Peyer's patch (tissue), 4 donors: ENCODE measurements at places on chromosomes 11 and 22. TPM values are rescaled to one million over a fixed set of nuclear protein-coding genes. Genes with fewer than 3 reads are reported as not detected.

GRCh38 chr11:469684-470560 is 19.8 kb downstream of the PTDSS2 start:
- no peak for DNase-seq

DNA sequence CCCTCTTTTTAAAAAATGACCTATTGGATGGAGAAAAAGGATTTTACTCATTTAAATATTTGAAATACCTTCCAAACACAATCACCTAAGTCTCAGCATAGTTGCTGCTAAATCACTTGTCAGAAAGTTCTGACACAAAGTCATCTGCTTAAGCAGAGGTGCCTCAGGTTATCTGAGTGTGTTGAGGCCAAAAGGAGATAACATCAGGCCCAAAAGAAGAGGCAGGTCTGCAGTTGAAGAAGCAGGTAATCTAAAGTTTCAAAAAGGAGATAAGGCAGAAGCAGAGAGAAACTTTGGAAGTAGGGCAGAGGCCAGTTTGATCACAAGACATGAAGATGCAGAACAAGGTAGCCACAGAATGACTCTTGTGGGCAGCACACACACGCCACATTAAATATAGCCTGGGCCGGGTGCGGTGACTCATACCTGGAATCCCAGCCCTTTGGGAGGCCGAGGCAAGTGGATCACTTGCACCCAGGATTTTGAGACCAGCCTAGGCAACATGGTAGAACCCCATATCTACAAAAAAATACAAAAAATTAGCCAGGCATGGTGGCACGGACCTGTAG is 175.7 kb upstream of the API5 start:
- no peak for DNase-seq

GRCh38 chr22:29635734-29636357 is 32.4 kb downstream of the NF2 start:
- DNase-seq = no peak

GRCh38 chr11:68844801-68845200 is 3.1 kb upstream of the CPT1A start:
- no peak for DNase-seq

DNA sequence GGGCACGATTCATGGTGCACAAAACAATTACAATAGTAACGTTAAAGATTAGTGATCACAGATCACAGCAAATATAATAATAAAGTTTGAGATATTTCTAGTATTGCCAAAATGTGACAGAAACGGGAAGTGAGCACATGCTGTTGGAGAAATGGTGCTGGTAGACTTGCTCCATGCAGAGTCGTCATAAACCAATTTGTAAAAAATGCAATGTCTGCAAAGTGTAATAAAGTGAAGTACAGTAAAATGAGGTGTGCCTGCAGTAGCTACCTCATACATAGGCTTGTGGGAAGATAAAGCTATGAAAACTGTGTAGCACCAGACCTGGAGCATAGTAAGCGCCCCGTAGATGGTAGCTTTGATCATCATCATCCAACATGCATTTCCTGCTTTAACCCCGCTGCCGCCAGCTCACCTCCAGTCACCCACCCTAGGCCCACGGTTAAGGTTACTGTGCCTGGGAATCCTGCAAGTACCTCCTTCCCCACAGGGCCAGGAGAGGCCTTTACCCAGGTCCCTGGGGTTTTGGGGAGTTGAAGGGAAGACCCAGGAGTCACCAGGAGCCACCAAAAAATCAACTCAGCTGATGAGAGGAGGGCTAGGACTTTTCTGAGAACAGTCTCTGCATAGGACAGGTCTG is 59.2 kb downstream of the MYO7A start:
- DNase-seq = no peak

CYB5R2 gene
- total RNA-seq = 13.2 TPM

OR51L1 gene
- total RNA-seq = not detected

MMP13 gene
- total RNA-seq = not detected

CASP4 gene
- total RNA-seq = 121 TPM

C22orf42 gene
- not detected for total RNA-seq

TSSK2 gene
- not detected for total RNA-seq
